Erythroblast (primary cell): ENCODE measurements at places on chromosomes 2 and 18.

- DNase-seq = no peak
Measured at GRCh38 chr2:183898641-183899040, 699.7 kb upstream of the ZNF804A start.

DNA sequence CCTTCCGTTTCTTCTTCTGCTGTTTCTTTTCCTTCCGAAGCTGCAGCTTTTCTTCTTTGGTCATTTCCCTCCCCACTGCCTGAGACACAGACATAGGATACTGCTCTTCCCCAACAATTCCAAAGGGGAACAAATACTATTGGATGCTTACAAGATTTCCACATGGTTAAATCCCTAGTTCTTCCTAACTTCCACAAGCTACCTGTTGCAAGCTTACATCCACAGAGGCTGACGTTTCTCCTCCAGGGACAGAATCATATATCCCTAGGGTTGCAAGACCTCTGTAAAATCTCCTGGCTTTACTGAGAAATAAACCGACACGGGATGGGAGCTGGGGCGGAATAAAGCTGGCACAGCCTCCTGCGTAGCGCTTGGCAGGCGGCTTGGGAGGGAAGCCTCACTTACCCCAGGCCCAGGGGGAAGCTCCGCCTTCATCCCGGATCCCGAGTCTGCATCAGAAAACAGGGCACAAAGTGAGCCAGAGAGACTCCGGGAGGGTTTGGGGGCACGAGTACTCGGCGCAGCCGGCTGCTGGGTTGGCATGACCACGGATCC is 590 bp downstream of the EIF2B4 start:
- DNase-seq = no peak

- DNase-seq = no peak
Measured at GRCh38 chr2:113770929-113771328, 14.5 kb upstream of the SLC35F5 start.

GRCh38 chr2:67258831-67259230 is 138.3 kb upstream of the ETAA1 start:
- no peak for DNase-seq

DNA sequence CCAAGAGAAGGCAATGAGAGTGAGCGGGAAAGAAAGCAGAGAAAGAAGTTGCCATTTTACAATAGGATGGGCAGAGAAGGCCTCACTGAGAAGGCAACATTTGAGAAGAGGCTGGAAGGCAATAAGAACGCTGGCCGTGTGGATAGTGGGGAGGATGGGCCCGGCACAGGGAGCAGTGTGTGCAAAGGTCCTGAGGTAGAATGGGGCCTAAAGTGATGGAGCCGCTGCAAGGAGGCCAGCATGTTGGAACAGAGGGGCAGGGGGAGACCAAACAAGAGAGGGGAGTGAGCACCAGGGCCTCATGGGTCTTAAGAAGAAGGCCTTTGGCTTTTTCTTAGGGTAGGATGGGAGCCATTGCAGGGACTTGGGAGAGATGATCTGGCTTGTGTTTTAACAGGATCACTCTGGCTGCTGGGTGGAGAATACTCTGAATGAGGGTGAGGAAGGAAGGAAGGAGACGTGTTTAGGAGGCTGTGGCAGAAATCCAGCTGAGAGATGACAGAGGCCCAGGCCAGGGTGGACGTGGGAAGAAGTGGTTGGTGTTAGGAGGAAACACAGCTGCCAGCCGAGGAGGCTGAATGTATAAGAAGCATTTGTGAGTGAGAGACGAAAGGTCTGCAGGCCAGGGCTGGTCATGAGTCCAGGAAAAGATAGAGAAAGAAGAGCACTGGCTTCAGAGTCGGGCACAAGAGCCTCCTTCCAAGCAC is 159.8 kb downstream of the KLHL29 start:
- no peak for DNase-seq

GRCh38 chr2:64930258-64930671 is 58.9 kb upstream of the SLC1A4 start:
- no peak for DNase-seq

- DNase-seq = no peak
Measured at GRCh38 chr18:43805646-43806194, 528.4 kb upstream of the SYT4 start.

DNA sequence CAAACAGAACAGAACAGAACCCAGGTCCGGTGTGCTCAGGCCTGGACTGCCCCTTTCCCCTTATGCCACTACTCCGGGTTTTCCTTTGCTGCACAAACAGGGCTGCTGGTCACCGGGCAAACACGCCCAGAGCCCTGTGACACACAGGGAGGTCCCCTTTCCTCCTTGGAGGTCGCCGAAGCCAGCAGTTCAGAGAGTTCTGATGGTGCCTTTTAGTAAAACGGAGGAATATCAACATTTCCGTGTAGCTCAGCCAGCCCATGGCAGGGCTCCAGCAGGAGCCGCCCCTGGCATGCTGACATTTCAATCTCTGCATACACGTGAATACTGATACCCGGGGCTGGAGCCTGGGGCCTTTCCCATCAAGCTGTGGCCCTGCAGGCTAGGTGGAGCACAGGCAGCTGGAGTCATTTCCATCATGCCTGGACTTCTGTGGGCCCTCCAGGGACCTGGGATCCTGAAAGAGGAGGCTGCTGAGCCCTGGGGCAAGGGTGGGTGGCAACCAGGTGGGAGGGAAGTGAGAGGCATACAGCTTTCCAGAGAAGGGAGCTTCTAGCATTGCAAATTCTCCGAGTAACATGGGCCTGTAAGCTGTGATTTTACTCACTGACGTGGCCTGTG is 91.4 kb upstream of the PXDN start:
- DNase-seq = no peak

DNA sequence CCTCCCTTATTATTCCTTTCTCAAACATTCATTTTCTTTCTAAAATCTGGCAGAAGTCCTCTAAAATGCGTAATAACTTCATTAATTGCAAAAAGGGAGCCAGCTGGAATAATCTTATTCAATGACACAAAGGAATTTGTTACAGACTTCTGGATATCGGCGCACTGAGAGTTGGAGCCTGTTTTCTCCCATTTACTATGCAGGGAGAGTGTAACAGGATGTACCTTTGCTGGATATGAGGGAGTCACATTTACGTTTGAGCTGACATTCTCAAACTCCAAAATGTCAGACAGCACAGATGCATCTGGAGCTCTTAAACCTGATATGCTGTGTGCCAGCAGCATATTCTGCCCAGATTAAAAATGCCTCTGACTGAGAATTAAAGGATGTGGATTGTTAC is 275.3 kb downstream of the TMX3 start:
- no peak for DNase-seq

DNA sequence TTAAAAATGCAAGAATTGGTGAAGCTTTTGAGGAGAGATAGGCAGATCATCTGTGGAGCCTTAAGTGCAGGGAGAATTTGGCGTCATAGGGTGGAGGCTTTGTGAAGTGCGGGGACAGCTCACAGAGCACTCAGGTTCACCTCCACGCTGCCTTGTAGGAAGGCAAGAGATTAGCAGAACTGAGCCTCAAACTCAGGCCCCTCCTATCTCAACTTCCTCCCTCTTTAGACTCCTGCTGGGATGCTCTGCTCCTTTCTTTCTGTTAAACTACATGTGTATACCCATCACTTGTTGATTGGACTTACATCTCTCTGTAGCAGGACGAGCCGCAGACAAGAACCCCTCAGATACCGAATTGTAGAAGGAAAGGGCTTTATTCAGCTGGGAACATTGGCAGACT is 422.2 kb downstream of the SETBP1 start:
- DNase-seq = no peak

DNA sequence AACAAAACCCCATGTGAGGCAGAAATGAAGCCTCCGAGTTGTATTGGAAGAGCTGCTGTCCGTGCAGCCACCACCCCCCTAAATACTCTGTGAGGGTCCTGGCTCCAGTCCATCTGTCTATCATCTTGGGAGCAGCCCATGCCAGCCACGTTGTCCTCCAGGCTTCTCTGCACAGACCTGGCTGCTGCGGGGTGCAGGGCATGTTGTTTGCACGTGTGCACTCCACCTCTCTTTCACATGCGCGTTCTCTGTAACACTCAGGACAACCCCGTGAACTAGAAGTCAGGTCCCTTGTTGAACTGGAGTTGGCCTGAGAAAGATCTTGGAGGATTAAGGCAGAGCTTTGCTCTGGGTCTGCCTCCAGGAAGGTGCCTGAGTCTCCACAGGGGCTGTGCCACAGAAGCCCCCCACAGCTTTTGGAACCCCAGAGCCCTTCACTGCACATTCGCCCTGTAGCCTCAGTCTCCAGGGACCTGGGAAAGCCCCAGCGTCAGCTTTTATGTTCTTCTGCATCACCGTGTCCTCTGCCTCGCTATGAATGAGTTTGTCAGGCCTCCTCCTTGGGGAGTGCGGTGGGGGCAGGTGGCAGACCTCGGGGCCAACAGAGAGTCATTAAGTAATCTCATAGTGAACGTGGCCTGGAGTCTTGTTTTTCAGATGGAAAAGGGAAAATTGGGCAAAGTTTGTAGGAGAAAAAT is 16.6 kb downstream of the RTP5 start:
- no peak for DNase-seq

GRCh38 chr2:180571559-180571958 is 408.8 kb upstream of the UBE2E3 start:
- DNase-seq = no peak

GRCh38 chr2:222604749-222605515 is 51.0 kb downstream of the FARSB start:
- DNase-seq = peak; percentile 83

DNA sequence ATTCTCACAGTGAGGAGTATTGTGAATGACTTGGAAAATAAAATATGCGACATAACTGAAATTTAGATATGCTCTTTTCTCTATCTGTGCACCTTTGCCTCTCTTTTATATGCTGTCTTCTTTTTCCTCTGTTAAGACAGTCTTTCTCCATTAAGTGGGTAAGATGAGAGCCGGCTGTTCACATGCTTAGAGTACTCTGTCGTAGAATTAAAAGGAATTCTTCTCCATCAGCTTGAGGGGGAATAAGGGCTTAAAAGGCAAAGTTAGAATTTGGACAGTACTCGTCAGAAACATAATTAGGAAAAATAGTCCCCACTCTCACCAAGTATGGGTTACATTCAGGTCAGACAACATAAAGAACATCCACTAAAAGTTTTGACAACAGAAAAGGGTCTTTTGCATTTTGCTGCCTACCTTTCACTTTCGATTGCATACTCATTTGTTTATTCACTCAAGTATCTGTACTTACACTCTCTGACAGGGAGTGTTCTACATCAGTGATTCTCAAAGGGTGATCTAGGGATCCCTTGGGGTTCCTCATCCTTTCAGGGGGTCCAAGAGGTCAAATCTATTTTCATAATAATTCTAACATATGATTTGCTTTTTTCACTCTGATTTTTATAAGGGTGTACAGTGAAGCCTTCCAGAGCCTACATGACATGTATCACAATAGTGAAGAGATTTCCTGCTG is 48.0 kb downstream of the ARHGAP15 start:
- no peak for DNase-seq

- peak; percentile 81 for DNase-seq
Measured at GRCh38 chr18:74496508-74497323, 553 bp downstream of the CNDP2 start.

DNA sequence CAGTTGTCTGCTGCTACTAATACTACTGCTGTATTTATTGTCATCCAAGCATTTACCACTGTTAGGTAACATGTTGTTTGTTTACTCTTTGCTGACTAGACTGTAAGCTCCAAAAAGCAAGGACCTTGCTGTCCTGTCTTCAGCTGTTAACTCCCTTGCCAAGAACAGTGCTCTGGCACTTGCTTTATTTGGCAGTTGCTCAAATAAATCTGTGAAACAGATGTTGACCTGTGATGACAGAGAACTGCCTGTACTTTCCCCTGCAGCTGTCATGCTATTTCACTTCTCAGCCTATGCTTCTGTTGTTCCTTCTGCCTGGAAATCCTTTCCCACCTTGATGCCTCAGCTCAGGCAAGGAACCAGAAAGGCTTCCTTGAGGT is 181.2 kb downstream of the ATAD2B start:
- DNase-seq = peak; percentile 35

DNA sequence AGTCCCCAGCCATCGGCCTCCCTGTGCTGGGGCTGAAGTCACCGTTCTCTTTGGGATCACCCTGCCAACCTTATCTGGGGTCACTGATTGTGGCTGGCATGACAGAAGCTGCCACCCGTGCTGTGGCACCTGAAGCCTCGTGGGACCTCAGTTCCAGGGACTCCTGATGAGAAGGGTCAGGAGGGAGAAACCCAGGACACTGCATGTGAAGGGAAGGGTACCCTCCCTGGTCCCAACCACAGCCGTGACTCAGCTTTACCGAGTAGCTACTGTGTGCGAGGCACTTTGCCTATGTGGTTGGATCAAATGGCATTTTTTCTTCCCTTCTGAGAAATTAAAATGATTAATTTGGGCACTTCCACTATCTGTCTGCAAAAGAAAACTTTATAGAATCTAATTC is 64.4 kb downstream of the SP110 start:
- DNase-seq = no peak

GRCh38 chr2:240644171-240644651 is 18.9 kb downstream of the GPR35 start:
- DNase-seq = no peak

DNA sequence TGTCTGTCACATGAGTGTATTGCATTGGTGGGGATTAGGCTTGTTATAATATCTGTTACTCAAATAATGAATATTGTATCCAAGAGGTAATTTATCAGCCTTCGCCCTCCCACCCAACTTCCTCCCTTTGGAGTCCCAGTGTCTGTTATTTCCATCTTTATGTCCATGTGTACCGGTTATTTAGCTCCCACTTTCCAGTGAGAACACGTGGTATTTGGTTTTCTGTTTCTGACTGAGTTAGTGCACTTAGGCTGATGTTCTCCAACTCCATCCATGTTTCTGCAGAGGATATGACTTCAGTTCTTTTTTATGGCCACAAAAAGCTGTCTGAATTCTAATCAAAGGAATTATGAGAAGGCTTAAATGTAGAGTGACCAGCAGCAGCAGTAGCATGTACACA is 104.0 kb upstream of the ARHGAP28 start:
- no peak for DNase-seq

- DNase-seq = no peak
Measured at GRCh38 chr2:229154381-229154780, 116.7 kb downstream of the PID1 start.

DNA sequence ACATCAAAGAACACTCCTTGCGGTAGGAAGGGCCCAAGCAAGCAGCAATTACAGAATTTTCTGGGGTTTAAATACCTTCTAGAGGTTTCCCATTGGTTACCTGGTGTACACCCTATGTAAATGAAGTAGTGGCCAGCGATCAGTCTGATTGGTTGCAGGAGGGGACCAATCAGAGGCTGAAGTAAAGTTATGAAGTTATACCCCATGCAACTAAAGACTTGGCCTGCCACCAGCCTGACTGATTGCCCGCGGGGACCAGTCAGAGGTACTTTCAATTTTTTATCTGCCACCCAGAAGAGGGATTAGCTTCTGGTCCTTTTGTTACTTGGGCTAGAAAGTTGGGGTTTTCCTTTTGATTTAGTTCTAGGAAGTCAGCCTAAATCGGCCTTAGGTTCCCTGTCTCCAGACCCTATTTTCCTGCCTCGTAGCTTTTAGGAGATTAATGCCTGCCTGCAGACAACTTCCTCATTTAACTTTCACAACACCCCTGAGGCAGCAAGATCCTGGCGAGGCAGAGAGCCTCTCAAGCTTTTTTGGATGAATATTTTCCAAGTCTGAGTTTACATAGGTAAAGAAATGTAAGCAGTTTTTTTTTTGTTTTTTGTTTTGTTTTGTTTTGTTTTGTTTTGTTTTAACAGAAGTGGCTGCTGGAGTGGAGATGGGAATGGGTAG is 1.5 kb upstream of the DGUOK start:
- peak; percentile 46 for DNase-seq
